ENCODE measurements at places on chromosomes 11 and 22.

- no peak for DNase-seq
Observed at GRCh38 chr11:13663631-13664071, 4.8 kb upstream of the FAR1 start.

GRCh38 chr11:102142333-102142732 is 32.1 kb downstream of the YAP1 start:
- DNase-seq, result no peak

GRCh38 chr11:36408498-36409136 is 101.5 kb downstream of the TRAF6 start:
- DNase-seq, result no peak

DNA sequence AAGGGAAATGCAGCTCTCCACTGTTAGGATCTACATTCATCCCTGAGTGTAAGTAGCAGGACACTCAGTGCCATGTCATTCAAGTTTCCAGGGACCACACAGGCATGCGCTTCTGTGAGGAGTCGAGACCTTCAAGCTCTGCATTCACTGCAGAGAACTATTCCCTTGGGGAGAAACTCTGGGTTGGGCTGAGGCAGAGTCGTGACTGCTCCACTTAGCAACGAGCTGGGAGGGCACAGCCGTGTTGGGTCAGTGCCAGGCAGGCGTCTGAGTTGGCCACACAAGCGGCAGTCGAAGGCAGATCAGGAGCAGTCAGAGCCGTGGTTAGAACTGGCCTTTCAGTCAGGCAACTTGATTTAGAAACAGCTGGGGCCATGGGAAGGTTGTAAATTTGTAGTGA is 14.7 kb downstream of the MPEG1 start:
- DNase-seq, result no peak

- peak; percentile 76 for DNase-seq
Observed at GRCh38 chr22:50247748-50248147, 2.9 kb upstream of the TUBGCP6 start.

DNA sequence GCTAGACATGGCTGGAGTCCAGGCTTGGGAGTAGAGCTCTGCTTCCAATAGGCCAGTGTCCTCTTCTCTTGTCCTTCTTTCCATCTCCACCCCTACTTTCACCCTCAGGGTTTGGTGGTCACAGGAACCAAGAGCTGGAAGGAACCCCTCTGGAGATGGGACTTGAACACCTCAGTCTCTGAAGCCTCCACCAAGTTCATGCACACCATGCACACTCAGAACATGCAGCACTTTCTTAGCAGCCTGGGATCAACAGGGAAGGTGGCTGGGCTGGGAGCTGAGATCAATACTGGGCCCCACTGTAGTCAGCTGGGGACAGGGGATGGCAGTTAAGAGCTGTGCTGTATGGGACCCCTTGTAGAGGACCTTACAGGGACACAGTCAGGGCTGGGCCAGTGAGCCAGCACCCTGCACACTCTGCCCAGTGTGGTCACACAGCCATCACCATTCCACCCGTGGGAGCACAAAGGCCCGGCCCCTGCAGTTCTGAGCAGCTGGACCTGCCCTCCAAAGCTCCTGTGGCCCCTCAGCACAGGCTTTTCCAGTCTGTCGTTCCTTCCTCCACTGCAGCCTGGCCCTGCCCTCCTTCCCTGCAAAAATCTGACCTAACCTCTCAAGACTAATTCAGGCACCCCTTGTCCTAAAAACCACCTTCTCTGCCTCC is 47.7 kb downstream of the GAB4 start:
- no peak for DNase-seq

- no peak for DNase-seq
Observed at GRCh38 chr22:49351761-49352227, 475.9 kb downstream of the BRD1 start.

All from CD8-positive, alpha-beta T cell (primary cell).